ENCODE measurements at places on chromosomes 4 and X. TPM values are rescaled to one million over a fixed set of nuclear protein-coding genes. Genes with fewer than 3 reads are reported as not detected.

NDST3 gene
- 0.54 TPM for total RNA-seq

MAOA gene
- 32.4 TPM for total RNA-seq

GAGE12H gene
- not detected for total RNA-seq

GABRE gene
- total RNA-seq: 1.7 TPM

TCEAL6 gene
- not detected for total RNA-seq

Data from mammary microvascular endothelial cell (primary cell).